Fibroblast of the conjunctiva (primary cell): ENCODE measurements at places on chromosomes 7 and 10.

GRCh38 chr7:130909161-130909836 is 175.3 kb upstream of the KLF14 start:
- no peak for DNase-seq

DNA sequence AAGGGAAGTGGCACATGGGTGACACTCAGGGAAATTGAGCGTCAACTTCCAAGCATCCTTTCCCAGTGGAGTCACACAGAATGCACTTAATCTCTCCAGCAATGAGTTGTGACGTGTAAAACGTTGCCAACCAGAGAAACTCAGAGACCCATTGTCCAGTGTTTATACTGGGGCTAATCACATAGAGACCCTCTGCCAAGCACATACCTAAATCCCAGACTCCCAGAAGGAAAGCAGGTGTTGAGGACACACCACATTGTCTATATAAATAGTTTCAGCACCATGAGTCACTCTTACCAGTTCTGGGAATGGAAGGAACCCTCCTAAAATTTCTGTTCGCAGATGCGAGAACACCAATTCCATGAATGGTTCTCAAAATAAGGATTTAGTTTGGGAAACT is 76.4 kb upstream of the BET1 start:
- no peak for DNase-seq

GRCh38 chr10:28256776-28257175 is 46.1 kb downstream of the MPP7 start:
- no peak for DNase-seq

DNA sequence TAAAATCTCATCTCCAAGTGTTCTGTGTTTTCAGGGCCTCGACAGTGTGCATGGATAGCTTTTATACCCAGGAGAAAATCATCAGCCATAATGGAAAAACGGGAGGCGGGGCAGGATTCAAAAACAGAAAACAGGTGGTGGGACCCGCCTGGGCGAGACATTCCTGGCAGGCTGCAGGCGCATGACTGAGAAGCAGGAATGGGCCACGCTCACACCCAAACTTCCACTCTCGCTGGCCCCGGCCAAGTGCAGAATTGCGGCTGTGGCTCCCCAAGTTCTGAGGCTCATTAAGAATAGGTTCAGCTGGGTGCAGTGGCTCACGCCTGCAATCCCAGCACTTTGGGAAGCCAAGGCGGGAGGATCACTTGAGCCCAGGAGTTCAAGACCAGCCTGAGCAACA is 60.6 kb downstream of the C10orf143 start:
- no peak for DNase-seq

DNA sequence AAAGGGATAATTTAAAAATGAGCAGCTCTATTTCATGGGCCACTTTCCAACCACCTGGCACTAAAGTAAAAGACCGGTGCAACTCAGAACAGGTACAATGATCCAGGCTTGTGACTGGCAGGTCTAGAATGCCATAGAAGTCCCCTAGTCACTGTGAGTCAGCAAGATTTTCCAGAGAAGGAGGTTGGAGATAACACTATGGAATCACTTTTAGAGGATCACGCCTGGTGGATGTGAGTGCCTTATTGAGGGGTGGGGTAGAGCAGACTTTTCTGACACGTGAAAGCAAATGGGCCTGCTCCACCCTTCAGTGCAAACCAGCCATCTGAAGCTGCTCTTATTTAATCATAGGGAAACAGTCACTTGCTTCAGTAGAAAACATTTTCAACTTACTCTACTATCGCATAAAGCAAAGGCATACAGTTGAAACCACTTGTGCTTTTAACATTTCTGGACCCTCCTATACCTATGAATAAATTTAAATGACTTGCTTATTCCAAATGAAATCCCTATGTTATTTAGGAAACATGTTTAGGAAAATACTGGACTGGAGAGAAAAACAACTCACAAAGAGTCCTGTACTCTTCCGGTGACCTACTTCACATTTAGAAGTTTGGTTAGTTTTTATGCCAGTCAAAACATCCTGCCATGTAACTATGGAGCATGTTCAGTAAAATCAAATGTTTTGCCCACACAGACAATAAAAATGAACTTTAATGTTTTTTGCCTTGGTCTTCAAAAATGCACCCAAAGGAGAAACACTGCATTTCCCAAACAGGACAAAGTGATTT is 21.5 kb upstream of the AKR1C1 start:
- DNase-seq: no peak

DNA sequence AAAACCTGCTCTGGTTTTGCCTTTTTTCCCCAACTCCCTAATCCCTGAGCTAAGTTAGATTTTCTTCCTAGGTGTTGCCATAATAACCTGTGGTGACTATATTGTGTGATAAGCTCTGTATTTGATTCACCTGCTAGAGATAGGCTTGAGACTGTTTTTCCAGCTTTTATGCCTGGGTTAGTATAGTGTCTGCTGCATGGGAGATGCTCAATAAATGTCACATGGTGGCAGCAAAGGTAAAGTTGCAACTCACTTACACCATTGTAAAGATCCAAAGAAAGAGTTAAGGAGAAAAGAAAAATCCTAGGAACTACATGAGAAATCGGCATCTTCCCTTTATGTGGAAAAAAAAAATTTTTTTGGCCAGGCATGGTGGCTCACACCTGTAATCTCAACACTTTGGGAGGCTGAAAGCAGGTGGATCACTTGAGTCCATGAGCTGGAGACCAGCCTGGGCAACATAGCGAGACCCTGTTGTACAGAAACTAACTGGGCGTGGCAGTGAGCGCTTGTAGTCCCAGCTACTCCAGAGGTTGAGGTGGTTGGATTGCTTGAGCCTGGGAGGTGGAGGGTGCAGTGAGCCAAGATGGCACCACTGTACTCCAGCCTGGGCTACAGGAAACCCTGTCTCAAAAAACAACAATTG is 3.7 kb downstream of the CCNJ start:
- no peak for DNase-seq

DNA sequence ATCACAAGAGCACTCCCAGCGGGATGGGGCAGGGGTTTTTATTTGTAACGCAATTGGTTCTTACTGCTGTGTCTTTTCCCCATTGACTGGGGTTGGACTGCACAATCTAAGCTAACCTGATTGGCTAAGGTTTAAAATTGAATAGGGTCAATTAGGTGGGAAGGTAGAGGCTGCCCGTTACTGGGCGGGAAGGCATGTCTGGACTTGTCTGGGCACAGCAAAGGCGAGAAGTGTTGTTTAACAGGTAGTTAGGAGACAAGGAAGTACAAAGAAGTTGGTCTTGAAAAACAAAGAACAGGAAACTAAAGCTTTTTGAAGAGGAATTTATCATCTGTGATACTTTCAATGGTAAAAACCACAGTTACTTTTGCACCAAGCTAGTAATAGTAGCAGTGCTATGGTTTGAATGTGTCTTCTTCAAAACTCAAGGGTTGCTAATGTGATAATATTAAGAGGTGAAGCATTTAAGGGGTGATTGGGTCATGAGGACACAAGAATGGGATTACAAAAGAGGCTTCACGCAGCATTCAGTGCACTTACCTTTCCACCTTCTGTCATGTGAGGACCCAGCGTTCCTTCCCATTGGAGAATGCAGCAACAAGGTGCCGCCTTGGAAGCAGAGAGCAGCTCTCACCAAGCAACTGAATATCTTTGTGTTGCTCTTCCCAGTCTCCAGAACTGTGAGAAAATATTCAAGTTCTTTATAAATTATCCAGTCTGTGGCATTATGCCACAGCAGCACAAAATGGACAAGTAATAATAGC is 875.5 kb upstream of the SORCS1 start:
- DNase-seq: no peak

DNA sequence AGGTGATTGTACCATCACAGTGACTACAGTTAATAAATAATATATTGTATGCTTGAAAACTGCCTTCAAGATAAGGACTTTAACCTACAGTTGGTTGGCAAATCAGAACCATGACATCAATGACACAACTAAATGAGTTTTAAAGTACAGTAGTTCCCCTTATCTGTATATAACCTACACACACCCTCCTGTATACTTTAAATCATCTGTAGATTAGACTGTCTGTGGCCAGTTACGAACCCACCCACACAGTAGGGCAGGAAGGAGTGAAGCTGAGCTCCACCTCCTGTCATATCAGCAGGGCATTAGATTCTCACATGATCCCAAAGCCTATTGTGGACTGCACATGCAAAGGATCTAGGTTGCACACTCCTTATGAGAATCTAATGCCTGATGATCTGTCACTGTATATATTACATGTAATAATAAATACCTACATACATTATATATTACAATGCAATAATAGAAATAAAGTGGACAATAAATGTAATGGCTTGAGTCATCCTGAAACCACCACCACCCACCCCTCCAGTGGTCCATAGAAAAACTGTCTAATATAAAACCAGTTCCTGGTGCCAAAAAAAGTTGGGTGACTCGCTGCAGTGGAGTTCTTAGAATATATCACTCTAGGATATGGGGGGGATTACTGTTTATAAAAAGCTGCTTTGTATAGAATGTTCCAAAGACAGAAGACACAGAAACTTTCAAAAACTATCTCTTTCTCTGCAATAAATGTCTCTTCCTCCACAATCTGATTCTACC is 5.6 kb downstream of the TPK1 start:
- DNase-seq: no peak

DNA sequence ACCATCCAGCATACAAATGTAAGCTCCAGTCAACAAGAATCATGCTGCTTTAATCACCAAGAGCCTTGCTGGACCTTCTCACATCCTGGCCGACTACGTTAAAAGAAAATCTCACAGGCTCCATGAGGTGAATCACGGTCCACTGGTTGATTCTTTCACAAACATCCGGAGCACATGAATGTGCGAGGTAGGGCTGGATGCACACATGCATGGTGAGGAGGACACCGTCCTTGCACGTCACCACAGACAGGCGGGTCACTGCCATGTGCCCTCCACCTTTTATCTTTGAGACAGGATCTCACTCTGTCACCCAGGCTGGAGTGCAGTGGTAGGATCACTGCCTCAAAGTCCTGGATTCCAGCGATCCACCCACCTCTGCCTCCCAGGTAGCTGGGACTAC is 265.1 kb downstream of the PARD3 start:
- no peak for DNase-seq

GRCh38 chr7:135109562-135109961 is 38.3 kb upstream of the TMEM140 start:
- no peak for DNase-seq

- no peak for DNase-seq
These were observed 666 bp downstream of the NRG3 start for GRCh38 chr10:81875467-81876252.

GRCh38 chr10:86317949-86318725 is 48.5 kb downstream of the GRID1 start:
- DNase-seq: no peak

GRCh38 chr10:7107285-7107684 is 303.5 kb downstream of the SFMBT2 start:
- DNase-seq: no peak

GRCh38 chr7:34454381-34454780 is 203.6 kb upstream of the NPSR1 start:
- DNase-seq: no peak

DNA sequence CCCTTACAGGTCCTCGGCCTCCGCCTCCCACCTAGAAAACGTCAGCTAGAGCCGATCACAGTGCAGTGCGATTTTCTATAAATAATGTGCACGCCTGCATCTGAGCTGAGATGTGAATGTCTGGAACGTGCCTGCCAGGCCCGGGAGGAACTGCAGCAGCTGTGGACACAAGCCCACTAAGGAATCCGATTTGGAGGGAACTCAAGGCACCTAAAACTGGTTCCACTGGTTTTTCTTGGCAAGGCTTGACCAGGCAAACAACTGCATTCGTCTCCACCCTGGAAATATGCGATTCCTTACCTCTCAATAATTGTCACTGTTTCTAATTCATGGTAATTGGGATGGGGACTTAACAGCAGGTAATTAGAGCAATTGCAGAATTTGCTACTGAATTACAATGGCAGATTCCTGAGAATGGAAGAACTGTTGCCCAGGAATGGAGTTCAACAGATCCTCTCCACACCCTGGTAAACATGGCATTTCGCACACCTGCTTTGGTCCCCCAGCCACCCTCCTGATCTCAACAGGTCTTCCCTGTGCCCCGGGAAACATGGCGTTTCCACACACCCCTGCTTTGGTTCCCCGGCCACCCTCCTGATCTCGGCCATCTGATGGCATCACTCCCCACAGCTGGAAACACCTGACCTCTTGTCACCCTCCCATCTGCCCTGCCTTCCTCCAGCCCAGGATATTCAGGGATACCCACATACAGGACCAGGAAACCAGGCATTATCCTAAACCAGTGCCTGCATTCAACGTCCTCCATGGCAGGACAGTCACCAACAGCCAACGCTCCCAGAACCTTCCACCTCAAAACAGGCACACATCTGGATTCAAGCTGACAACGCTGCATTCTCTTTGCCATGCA is 76.0 kb downstream of the DIP2C start:
- DNase-seq: no peak

DNA sequence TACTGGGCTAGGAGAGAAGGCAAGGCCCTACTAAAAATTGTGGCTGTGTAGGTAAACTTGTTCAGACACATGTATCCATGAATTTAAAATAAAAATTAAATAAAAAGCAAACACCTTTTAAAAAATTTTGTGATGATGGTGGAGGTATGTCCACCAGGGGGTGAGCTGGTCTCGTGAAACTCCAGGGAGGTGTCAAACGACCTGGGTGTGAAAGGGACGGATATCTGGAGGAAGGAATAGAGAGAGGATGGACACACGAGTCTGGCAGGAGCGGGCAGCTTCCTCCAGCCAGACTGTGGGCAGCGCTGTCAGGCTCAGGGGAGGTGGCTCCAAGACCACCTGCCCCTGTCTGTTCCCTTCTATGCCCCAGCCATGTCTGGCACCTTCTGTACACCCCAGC is 34.8 kb upstream of the DMBT1 start:
- DNase-seq: no peak

DNA sequence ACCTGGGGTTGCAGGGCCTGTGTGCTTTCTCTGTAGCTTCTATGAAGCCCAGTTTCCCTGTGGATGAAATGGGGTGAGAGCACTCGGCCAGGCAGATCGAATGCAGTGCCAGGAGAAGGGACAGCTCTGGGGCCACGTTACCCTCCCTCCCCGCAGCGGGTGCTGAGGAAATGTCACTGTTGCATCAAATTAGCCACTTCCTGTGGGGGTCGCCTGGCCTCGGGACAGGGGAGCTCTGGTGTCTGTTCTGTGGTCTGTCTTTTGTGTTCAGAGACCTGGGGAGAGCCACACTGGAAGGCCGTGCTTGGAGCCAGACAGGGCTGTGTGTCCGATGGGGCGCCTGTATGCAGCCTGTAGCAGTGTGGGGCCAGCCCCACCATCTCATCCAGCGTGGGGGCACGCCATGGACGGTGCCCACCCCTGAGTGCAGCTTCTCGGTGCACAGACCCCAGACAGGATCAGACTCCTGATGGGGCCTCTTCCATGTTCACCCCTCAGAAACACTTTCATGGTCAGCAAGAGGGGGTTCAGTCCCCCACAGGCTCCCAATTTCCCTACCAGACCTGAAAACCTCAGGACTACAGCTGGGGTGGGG is 13.6 kb downstream of the TTYH3 start:
- DNase-seq: no peak

GRCh38 chr7:14419531-14419930 is 430.1 kb upstream of the ETV1 start:
- DNase-seq: no peak

- no peak for DNase-seq
These were observed 241.3 kb downstream of the FANK1 start for GRCh38 chr10:126137562-126138221.

GRCh38 chr7:82156893-82157292 is 286.7 kb downstream of the CACNA2D1 start:
- no peak for DNase-seq
